ENCODE measurements at places on chromosomes 16 and 17.

GRCh38 chr16:84485255-84486010, 19.0 kb downstream of the MEAK7 start:
- peak; percentile 8 for DNase-seq

DNA sequence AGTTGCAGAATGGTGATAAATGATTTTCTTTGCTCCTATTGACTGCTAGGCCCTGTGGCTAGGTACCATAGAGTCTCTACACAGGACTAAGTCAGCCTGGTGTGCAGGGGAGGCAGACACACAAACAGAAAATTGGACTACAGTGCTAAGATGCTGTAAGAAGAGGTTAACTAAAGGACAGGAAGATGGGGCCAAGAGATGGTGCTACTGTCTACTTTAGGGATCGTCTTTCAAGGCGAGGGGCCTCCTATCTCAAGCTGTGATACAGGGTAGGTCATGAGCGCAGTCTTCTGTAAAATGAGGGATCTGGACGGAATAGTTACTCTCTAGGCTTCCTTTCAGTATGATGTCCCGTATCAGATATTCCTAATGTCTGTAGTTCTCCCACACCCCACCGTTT, 817 bp downstream of the NME1 start:
- no peak for DNase-seq

DNA sequence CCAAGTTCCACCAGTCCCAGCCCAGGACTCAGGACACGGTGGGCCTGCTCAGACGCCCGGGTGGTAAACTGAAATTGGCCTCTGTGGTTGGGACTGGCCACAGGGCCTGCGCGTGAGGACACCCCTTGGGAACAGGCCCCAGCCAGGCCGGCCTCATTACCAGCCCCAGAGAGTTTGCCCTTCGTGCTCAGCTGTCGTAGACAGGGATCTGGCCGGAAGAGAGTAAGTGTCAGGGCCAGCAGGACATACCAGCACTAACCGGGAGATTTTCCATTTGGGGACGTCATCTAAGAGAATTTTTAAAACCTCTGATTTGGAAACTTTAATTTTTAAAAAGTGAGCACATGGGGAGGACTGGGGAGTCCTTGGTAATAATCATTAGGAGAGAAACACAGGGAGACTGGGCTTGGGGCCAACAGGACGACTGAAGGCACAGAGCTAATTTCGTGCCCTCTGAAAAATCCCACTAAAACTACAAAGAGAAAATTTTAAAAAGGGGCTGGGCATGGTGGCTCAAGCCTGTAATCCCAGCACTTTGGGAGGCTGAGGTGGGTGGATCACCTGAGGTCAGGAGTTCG, 2.4 kb upstream of the RBFOX3 start:
- no peak for DNase-seq

- peak; percentile 79 for DNase-seq
Measured at GRCh38 chr16:4370570-4371356, 885 bp upstream of the VASN start.

- no peak for DNase-seq
Measured at GRCh38 chr17:69815406-69815805, 259.6 kb upstream of the KCNJ16 start.

DNA sequence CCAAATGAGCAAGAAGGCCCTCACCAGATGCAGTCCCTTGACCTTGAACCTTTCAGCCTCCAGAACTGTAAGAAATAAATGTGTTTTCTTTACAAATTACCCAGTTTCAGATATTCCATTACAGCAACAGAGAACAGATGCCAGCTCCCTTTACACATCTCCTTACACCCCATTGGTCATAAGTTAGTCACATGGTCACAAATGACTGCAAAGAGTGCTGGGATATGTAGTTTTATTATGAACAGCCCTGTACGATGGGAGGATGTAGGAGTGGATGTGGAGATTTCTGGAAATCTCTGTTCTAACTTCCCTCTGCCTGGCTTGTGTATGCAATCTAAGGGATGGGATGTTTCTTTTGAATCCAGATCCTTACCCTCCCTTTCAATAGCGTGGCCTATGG, 13.3 kb upstream of the RPL38 start:
- DNase-seq, result peak; percentile 75

- no peak for DNase-seq
Measured at GRCh38 chr17:82012261-82012639, 10.4 kb downstream of the CENPX start.

DNA sequence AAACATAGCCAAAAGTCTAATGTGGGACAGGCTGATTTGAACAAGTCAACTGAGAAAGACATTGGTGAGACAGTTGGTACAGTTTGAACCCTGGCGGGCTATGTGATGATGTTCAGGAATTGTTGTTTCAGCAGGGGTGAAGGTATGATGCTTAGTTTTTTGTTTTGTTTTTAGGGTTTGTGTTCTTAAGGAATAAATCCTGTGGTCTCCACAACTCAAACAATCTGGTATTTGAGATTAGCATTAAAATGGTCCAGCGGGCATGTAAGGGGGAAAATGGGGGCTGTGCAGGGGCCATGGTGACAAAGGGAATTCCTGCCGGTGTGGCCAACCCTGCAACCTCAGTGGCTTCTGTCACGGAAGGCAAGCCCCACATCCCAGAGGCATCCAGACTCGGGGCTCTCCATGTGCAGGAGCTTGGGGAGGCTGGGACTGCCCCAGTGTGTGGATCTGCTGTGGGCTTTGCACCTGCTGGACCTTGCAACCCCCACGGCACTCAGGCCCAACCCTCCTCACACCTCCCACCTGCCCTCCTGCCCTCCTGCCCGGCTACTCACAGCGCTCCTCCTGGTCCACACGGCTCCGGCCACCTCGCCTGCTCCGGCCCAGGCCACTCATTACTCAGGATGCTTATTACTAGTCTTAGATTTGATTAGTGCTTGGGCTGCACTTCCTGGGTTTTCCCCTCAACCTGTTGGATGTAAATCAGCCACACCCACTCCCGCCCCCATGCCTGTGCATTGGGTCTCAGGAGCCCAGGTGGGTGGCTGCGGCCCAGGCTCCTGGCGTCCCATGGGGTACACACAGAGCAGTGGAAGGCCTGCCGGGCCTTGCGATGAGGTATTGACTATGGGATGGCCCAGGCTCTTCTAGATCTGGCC, at the start of gene TNFRSF13B:
Gene TNFRSF13B (minus strand): TSS at position 661 of the 881 bp plus-strand sequence. CDS start 43 bp downstream, at position 618.
- DNase-seq, result no peak

- no peak for DNase-seq
Measured at GRCh38 chr17:49738456-49739163, 25.3 kb downstream of the FAM117A start.

GRCh38 chr16:27239026-27239425, 29.5 kb downstream of the NSMCE1 start:
- DNase-seq, result no peak

GRCh38 chr17:67421869-67422273, 44.8 kb downstream of the PITPNC1 start:
- peak; percentile 69 for DNase-seq

GRCh38 chr16:19776147-19776546, 58.1 kb downstream of the IQCK start:
- no peak for DNase-seq

- DNase-seq, result no peak
Measured at GRCh38 chr17:15023589-15024336, 241.4 kb downstream of the PMP22 start.

DNA sequence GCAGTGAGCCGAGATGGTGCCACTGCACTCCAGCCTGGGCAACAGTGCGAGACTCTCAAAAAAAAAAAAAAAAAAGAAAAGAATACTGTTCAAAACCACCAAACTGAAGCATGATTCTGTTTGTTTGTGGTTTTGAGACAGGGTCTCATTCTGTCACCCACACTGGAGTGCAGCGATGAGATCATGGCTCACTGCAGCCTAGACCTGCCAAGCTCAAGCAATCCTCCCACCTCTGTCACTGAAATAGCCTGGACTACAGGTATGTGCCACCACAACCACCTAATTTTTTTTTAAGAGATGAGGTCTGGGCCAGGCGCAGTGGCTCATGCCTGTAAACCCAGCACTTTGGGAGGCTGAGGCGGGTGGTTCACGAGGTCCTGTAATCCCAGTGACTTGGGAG, 4.3 kb downstream of the SUMO2 start:
- DNase-seq, result no peak

DNA sequence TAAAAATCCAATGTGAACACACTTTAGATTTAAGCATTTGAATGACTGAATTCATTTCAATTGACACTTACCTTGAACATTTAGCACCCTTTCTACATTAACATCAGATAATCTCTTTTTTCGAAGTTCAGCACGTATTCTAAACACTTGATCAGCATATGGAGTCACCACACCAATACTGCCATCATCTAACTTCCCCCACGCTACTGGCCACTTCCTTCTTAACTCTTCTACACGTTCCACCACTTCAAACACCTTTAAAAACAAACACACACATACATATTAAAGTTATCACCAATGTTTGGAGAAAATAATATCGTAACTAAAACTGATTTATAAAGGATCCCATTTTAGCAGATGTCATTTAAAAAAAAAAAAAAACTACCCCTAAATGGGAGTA, 93.5 kb downstream of the CACNG1 start:
- no peak for DNase-seq

- DNase-seq, result peak; percentile 75
Measured at GRCh38 chr17:17729620-17730249, 48.5 kb downstream of the RAI1 start.

DNA sequence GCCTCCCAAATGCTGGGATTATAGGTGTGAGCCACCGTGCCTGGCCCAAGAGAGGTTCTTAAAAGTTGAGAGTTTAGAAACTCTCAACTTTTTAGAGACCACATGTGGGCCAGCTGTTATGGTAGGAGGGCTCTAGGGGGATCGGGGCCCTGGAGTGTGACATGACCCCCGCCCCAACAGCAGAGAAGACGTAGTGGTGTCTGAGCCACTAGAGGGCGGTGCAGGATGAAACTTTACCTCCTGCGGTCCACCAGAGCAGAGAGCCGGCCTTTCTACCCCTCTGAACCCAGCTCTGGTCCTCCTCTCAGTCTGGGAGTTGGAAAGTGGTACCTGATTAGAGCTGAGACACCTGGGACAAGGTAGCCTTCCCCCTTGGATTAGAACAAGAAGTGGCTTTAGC, 7.4 kb downstream of the CDK5RAP3 start:
- DNase-seq, result peak; percentile 61

DNA sequence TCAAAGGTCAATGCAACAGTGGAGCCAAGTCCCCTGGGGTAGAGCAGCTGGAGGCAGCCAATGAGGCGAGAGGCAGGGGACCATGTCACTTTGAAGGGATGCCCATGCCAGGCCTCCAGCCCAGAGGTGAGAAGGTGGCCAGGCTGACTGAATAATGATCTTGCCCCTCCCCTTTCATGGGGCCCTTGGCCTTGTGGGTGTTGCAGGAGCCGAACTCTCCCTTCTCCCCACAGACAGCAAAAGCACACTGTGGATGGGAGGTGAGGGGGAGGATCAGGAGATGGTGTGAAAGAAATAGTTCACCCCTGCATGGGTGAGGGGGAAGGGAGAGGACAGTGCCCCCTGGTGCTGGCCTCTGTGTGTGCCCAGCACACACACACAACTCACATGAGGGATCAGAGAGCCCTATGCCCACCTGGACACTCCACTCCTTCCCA, 15.8 kb upstream of the TBX21 start:
- no peak for DNase-seq

GRCh38 chr16:8571061-8571596, 19.2 kb downstream of the TMEM114 start:
- no peak for DNase-seq
